NCI-H226 (cell line): ENCODE measurements at places on chromosomes 3 and 15.

DNA sequence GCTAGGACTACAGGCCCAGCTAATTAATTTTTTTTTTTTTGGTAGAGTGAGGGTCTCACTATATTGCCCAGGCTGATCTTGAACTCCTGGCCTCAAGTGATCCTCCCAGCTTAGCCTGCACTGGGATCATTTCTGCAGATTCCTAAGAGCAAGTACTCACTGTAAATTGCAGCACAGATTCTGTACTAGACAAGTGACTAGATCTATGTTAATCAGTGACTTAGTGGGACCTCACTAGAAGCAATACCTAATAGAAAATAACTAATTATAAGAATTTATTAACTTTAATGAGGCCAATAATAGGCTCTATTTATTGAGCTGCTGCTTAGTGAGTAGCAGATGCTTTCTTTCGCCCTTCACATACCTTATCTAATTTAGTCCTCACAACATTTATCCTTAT lies 10.6 kb upstream of the UTS2B start:
- DNase-seq, result no peak

GRCh38 chr3:131193641-131194238 lies 167.1 kb downstream of the NEK11 start:
- DNase-seq, result no peak

DNA sequence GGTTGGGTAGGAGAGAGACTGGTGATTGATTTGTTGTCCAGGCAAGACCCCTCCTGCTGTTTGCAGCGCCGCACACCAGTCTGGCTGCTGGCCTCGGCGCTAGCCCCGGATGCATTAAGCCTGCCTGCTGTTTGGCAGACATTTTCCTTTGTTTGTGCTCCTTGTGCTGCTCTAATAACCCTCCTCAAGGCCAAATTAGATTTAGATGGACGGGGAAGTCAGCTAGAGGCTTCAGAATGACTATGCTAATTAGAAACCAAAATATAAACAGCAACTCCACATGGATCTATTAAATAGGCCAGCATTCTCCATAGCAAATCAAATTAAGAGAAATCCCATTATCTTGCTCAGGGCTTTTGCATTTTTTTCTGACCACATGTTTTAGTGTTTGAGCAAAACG lies 445.2 kb downstream of the SQOR start:
- no peak for DNase-seq

DNA sequence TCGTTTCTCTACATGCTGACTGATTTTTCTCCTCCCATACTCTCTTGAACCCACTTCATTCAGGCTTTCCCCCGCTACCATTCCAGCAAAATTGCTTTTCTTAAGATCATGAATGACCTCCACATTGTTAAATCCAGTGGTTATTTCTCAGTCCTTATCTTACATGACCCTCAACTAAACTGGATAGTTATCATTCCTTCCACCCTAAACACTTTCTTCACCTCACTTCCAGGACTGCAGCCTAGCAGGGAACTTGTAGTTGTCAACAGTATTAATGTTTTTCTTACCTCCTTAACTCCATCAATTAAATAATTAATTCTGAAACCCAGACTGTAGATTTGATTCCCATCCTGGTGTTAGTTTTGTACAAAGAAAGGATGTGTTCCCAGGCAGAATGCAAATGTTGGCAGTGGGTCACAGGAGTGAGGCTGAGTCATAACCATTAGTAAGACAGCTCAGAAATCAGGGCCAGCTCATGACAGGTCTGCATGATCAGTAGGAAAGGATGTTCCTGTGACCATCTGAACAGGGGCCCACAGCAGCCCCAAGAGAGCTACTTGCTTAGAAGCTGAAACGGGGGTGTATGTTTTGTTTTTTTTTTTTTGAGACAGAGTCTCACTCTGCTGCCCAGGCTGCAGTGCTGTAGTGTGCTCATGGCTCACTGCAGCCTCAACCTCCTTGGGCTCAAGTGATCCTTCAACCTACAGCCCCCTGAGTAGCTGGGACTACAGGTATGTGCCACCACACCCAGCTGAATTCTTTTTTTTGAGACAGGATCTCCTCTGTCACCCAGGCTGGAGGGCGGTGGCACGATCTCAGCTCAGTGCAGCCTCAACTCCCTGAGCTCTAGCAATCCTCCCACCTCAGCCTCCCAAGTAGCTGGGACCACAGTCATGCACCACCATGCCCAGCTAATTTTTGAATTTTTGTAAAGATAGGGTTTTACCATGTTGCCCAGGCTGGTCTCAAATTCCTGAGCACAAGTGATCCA lies 9.1 kb downstream of the BCL2L10 start:
- peak; percentile 94 for DNase-seq

GRCh38 chr3:57434041-57434440 lies 110.1 kb downstream of the DNAH12 start:
- DNase-seq, result peak; percentile 26

DNA sequence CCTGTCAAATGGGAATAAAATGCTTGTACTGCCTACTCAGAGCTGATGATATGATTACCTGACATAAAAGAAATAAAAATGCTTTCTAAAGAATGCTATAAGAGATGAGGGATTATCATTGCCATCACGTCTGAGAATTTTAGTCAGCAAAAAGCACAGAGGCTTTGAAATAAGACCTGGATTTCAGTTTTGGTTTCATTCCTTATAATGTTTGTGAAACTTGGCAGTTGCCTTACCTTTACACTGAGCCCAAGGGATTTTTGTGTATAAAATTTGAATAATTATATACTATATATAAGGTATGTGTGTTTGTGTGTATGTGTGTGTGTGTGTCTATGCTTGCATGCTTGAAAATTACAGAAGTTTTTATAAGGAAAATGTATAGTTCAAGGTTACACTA lies 634.8 kb upstream of the BCHE start:
- DNase-seq, result no peak

DNA sequence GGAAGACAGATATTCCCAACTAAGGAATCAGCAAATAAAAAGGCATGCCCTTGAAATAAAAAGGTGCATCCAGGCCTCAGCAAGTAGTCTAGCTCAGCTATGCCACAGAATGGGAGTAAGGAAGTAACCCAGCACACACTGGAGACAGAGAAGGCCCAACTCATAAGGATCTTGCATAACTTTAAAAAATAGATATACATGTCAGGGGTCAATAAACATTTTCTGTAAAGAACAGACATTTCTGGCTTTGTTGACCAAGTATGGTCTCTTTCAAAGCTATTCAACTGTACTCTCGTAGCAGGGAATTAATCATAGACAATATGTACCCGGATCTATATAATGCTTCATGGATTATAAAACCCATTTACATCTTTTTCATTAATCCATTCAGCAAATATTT lies 449.3 kb downstream of the TAFA4 start:
- DNase-seq, result no peak

- DNase-seq, result no peak
Measured at GRCh38 chr15:62269504-62269903, 104.4 kb upstream of the C2CD4B start.

DNA sequence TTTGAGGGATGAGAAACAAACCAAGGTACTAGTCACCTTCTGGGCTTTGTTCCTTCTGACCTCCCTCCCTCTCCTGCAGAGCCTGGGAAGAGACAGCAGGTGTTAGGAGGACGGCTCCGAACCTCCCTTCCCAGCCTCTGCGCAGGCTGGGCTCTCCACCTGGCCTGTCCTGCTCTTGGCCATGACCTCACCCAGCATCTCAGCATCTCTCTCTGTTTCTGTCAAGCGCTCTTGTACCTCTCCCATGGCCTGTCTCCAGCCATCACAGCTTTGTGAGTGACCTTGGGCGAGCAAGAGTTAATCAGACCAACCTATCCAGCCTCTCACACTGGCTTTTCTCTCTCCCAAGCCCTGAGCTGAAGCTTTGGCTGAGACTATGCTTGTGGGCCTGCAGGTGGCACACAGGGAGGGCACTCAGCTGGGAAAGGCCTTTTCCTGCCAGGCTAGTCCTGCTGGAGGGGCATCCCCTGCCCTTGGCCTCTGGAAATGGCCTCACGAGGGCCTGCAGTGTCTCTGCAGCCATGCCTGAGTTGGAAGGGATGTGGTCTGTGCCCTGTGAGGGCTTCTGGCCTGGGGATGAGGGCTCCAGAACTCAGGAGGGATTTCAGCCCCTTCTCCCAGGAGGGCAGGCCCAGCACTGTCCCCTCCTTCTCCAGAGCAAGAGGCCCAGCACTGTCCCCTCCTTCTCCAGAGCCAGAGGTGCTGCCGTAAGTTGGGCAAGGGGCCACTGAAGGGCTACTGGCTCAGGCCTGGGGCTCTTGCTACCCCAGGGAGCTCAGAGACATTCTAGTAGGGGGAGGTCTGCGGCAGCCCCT lies 2.1 kb downstream of the CHST13 start:
- DNase-seq, result no peak

DNA sequence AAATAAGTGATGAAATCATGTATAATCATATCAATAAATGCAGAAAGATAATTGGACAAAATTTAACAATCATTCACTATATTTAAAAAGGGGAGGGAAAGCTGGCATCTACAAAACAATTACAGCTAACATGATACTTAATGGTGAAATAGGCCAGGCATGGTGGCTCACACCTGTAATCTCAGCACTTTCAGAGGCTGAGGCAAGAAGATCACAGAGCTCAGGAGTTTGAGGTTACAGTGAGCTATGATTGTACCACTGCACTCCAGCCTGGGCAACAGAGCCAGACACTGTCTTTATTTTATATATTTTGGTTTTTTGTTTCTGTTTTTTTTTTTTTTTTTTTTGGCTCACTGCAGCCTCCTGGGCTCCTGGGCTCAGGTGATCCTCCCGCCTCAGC lies 12.1 kb downstream of the EDC3 start:
- no peak for DNase-seq

DNA sequence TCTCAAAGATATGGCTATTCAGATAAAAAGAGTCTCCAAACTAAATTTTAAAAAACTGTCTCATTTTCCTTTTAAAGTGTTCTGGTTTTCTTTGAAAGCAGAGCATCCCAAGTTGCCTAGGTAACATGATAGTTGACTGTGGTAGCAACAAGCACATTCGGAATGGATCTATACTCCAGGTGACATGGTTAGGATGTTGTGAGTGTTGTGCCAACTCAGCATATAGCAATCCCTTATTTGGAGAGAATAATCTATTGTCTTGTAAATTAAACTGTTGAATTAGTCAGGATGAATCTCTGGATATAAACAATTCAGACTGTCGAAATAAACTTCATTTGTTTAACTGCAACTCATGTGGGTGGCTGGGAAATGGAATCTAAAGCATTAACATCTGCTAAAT lies 418.6 kb downstream of the TUSC7 start:
- DNase-seq, result no peak

DNA sequence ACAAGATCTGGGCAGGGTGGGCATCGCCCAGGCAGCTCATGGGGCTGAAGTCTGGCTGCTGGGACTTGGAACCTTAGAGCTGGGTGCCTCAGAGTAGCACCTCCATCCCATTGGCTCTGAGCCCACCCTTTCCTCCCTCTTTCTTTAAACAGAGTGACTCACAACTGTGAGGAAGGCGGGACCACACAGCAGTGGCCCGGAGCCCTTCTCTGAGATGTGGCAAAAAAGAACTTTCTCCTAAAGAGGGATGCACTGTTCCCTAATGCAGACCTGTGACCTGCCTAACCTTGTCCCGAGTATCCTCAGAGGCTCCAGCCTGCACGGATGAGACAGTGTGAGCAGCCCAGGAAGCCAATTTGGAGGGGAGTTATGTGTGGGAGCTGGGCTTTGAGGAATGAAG lies 23.6 kb downstream of the PRR20G start:
- no peak for DNase-seq

DNA sequence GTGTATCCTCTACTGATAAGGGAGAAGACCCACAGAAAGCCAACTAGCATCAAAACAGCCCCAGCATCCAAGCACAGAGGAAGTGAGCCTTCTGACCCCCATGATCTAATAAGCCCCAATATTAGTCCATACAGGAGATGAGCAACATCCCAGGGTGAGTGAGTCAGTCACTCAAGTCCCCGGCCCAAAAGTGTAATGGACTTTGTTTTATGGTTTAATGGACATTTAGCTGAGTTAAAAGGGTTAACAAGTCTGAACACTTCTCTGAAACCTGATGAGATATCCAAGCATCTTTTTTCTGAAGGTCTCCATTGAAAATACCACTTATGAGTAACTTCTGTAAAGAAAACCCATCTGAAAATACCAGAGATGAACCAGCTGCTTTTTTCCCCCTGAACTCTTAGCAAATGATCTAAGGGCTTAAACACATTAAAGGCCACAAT lies 115.6 kb downstream of the GREM1 start:
- DNase-seq, result no peak

DNA sequence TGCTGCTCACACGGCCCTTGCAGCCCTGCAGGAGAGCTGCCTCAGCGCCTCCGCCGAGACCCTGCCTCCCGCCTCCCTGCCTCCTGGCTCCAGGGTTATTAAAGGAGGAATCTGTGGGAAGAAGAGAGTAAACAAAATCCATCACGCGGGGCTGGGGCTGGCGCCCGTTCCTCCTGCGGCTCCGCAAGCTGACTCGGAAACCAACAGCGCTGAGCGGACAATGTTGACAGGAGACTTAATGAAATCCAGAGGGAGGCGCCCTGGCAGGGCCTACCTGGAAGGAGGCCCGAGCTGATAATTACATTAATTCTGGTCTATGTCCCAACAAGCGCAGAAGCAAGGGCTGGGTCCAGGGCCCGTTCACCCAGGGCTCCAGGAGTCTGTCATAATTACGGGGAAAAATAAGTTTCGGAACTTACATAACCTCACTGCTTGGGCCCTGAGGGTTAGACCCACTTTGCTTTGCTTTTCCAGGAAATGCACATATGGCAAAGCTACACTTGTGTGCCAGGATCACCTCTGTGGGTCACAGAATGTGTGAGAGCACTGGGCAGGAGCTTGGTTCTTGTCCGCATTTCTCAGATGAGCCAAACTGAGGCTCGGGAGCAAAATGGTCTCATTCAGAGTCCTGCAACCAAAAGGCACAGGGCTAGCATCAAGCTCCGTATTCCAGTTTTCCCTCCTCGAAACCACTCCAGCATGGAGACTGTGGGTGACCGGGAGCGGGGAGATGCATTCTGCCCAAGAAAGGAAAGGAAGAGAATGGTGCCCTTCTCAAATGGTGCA lies 43.8 kb upstream of the SLC6A6 start:
- DNase-seq, result peak; percentile 72

- no peak for DNase-seq
Measured at GRCh38 chr3:70501561-70501960, 189.1 kb upstream of the MDFIC2 start.

GRCh38 chr3:141129049-141129448 lies 77.9 kb downstream of the SPSB4 start:
- no peak for DNase-seq
